ENCODE measurements at places on chromosomes 1 and 21. TPM values are rescaled to one million over a fixed set of nuclear protein-coding genes. Genes with fewer than 3 reads are reported as not detected.

LCE1D gene
- not detected for total RNA-seq

RHBDL2 gene
- not detected for total RNA-seq

GCSAML gene
- not detected for total RNA-seq

IL23R gene
- 0.53 TPM for total RNA-seq

PTGER3 gene
- total RNA-seq, result 0.80 TPM

DNA sequence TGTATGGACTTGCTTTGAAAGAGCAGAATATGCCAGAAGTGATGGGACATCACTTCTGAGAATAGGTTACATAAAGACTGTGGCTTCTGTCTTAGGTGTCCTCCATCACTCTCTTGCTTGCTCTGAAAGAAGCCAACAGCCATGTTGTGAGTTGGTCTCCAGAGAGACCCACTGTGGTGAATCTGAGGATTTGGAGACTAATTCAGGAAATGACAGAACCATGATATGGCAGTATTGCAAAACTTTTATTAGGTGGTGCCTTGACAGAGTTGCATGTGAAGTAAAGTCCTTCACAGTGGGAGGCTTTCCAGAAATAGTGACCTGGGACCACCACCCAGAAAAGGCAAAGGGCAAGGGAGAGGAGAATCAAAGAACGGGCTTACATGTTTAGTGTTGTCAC, 628.6 kb downstream of the KCNT2 start:
- no peaks in the 10 kb centered on the region for H3K27me3 ChIP-seq
- DNase-seq, result no peak
- no peak overlapping the region for H3K4me3 ChIP-seq
- no peak overlapping the region for H3K27ac ChIP-seq
- H3K36me3 ChIP-seq, result no peaks in the 10 kb centered on the region

DNA sequence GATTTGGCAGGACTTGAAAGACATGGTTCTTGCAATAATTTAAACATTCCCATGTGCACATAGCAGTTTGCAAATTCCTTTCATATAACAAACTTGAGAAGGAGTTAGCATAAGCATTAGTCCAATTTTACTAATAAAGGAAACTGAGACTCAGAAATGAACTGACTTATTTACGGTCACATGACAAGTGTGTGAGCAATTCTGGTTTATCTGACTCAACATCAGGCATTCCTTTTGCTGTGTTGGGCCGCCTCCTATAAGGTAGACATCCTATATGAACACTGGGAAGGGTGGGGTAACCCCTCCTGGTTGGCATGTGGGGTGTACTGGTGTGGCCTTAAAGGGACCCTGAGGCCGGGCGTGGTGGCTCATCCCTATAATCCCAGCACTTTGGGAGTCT, 8.5 kb upstream of the CPT2 start:
- no peak for DNase-seq
- H3K27ac ChIP-seq, result no peak overlapping the region
- H3K4me1 ChIP-seq, result no peaks in the 10 kb centered on the region
- H3K36me3 ChIP-seq, result no peaks in the 10 kb centered on the region

DNA sequence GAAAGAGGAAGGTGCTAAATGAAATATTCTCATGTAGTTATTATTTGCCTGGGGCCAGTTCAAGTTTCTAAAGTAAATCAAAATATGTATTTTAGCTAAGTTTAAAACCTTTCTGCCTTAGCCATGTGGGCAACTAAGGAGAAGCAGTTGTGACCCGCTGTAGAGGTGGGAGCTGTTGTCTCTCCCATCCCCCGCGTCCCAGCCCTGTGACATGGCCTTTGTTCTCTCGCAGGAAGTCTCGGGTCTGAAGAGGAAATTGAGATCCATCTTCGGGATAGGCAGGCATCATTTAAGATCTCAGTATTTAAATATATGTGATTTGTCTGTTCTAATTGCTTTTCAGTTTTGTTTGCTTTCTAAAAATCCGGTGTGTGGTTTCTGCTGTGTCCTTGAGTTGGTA, 121.5 kb downstream of the CAMTA1 start:
- H3K27me3 ChIP-seq, result peaks cover 7% of the 10 kb centered on the region
- H3K4me1 ChIP-seq, result peaks cover 3% of the 10 kb centered on the region
- DNase-seq, result no peak
- H3K4me3 ChIP-seq, result no peak overlapping the region

CDC7 gene
- total RNA-seq, result 39.7 TPM

DNA sequence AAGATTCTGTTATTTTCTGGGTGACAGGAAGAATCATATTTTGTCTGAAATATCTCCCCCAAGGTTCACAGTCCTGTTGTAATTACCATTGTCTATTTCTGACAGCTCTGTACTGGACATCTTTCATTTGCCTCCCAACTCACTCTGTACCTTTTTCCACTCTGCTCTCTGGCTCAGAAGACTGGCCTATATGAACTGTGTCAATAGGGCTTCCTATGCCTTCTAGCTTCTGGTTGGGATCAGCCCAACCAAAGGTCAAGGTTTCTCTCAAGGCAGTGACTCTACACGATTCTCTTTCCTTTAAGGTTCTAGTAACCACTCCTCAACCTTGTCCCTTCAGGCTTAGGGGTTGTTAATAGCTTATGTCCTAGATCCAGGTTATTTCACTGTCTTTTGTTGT, 17.5 kb downstream of the KLHL12 start:
- peaks cover 18% of the 10 kb centered on the region for H3K4me1 ChIP-seq
- H3K27ac ChIP-seq, result no peak overlapping the region
- DNase-seq, result no peak
- no peaks in the 10 kb centered on the region for H3K27me3 ChIP-seq

LENEP gene
- 1.2 TPM for total RNA-seq

ST6GALNAC3 gene
- 0.88 TPM for total RNA-seq

DNA sequence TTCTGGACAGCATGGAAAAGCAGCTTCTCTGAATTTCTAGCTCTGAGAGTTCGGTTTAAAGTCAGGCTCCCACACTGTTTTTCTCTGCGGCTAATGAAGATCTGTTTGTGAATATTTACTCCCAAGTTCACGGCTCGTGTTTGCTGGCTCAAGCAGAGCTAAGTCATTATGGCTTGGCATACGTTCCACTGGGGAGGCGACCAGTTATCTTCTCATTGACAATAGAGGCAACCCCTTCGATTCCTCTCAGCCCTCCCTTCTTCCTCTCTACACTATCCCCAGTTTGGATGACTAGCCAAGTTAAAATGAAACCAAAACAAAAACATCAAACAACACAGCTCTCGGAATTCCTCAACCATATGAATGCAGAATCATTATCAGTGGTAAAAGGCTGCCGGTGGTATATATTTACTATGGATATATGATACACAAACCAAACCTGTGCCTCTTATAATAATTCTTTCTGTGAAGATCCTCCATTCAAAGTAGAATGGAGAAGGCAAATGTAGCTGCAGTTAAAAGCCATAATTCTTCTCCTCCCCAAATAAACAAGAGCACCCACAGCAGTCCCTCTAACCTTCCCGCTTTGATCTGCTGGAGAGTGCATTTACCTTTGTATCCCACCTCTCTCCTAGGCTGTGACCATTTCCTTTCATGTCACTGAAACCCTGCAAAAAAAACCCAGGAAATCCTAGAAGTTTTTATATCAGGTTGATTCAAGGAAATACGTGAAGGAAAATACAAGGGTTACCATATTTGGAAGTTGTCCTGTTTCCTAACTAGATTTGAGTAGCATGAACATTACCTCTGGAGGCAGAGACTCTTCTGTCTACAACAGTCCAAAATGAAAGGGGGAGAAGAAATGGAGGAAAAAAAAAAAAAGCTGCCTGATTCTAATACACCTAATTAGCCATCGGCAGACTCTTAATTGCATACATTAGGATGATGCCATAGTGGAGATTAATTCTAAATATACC, 108.3 kb upstream of the USH2A start:
- no peaks in the 10 kb centered on the region for H3K36me3 ChIP-seq
- no peaks in the 10 kb centered on the region for H3K27me3 ChIP-seq

ARHGAP30 gene
- total RNA-seq, result 260 TPM

DNA sequence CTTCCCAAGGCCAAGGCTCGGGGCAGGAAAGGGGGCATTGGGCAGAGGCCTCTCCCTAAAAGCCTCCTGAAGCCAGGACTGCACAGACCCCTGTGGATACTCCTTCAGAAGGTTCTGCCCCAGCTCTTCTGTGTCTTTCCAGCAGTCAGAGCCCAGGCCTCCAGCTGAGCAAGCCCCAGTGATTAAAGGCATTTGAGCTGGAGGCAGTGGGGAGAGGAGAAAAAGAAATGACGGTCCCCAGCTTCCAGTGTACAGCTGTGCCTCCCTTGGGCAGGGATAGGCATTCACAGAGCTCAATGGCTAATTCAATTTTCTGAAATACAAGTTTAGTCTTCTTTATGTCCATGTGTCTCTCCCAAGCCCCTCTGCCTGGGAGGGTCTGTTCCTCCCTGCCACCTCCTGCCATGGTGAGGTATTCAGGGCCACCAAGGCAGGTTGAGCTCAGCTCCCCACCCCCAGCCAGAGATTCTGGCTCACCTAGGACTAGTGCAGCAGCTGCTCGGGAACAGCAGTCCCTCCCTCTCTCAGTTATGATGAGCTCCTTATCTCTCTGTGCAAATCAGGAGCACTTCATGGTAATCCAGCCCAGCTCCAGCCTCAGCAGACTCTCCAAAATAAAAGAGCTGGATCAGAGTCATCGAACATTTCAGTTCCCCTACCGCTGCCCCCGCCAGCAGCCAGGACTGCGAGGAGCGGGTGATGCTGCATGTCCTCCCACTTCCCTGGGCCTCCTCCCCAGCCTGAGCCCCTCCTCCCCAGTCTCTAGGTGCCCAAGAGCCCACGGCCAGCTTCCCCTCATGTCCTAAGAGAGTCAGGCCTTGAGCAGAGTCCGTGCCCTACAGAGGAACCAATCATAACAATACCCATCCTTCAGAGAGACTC, 208.4 kb upstream of the ZC3H12A start:
- H3K4me1 ChIP-seq, result no peaks in the 10 kb centered on the region
- H3K27me3 ChIP-seq, result peaks cover 2% of the 10 kb centered on the region
- no peak for DNase-seq
- no peak overlapping the region for H3K27ac ChIP-seq
- H3K36me3 ChIP-seq, result no peaks in the 10 kb centered on the region

DNA sequence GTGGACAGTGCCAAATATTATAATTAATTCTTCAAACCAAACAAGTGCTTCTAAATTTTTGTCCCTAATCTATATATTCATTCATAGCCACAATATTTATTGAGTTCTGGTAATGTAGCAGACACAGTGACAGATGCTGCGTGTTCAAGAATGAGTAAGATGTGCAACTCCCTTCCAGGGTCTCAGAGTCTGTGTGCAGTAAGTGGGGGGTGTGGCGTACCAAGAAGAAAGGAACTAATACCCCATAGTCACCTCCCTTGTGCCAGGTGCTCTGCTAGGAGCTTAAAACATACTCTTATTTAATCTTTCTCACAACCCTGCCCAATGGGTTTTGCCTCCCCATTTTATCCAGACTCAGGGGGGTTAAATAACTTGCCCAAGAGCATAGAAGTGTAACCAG, 358.7 kb downstream of the BARHL2 start:
- no peaks in the 10 kb centered on the region for H3K36me3 ChIP-seq
- no peak overlapping the region for H3K4me3 ChIP-seq

GRCh38 chr21:26136671-26137070, 33.9 kb downstream of the APP start:
- no peaks in the 10 kb centered on the region for H3K27me3 ChIP-seq
- no peak overlapping the region for H3K27ac ChIP-seq
- no peak for DNase-seq
- H3K4me1 ChIP-seq, result peaks cover 6% of the 10 kb centered on the region
- no peaks in the 10 kb centered on the region for H3K36me3 ChIP-seq

DNA sequence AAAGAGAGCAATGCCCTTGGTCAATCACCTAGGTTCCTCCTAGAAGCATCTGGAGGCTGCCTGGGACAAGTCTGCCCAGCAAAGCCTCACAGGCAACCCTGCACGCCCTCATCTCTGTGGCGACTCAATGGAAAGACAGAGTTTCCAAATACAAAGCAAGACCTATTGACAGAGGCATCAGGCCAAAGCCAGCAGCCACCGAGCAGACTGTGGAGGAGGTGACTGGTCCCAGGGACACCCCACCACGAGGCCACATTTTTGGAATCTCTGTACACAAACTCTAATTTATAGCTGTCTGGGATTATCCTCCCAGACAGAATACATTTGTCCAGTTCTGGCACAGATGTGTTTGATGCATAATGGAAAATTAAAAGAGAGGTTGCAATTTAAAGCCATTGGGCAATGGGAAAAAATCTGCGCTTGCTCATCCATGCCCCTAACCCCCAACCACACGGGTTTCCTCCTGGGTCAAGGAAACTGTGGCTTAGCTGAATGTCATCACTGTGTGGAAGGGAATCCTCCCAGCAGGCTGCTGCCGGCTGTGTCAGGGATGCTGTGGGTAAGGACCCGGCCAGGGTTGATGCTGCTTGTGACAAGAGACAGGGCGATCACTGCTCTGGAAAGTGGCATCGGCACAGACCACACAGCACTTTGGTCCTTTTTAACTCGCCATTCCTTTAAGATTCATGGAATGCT, 14.3 kb downstream of the TSPAN2 start:
- H3K27me3 ChIP-seq, result peaks cover 12% of the 10 kb centered on the region
- H3K36me3 ChIP-seq, result no peaks in the 10 kb centered on the region
- DNase-seq, result no peak
- H3K27ac ChIP-seq, result no peak overlapping the region
- no peak overlapping the region for H3K4me3 ChIP-seq

DNA sequence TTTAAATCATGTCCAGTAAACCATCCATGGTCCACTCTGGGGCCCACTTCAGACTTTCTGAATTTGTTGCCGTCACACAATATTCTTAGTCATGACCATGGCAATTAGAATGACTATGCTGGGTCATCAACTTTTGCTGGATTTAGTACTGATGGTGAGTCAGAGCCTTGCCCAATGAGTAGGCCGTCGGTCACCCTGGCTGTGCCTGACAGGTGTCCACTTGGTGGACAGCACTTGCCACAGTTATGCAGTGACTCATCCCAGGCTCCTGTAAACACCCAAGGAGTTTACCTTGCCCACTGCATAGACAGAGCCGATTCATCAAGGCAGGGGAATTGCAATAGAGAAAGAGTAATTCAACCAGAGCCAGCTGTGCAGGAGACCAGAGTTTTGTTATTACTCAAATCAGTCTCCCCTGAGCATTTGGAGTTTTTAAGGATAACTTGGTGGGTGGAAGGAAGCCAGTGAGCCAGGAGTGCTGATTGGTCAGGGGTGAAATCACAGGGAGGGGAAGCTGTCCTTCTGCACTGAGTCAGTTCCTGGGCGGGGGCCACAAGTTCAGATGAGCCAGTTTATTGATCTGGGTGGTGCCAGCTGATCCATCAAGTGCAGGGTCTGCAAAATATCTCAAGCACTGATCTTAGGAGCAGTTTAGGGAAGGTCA, 333.8 kb downstream of the PTPRU start:
- no peaks in the 10 kb centered on the region for H3K4me1 ChIP-seq
- H3K27me3 ChIP-seq, result no peaks in the 10 kb centered on the region
- H3K27ac ChIP-seq, result no peak overlapping the region
- H3K4me3 ChIP-seq, result no peak overlapping the region
- DNase-seq, result no peak

- H3K27me3 ChIP-seq, result no peaks in the 10 kb centered on the region
- H3K27ac ChIP-seq, result peak overlapping the region; percentile 47
- DNase-seq, result no peak
- peaks cover 65% of the 10 kb centered on the region for H3K36me3 ChIP-seq
- peaks cover 91% of the 10 kb centered on the region for H3K4me1 ChIP-seq
- no peak overlapping the region for H3K4me3 ChIP-seq
These were observed 179.4 kb upstream of the SGIP1 start for GRCh38 chr1:66354311-66355201.
